ENCODE measurements at places on chromosomes 7 and 10.

- DNase-seq, result no peak
These were observed 369.4 kb upstream of the BMPER start for GRCh38 chr7:33535989-33536388.

- no peak for DNase-seq
These were observed 435.2 kb upstream of the LRGUK start for GRCh38 chr7:133691727-133692610.

DNA sequence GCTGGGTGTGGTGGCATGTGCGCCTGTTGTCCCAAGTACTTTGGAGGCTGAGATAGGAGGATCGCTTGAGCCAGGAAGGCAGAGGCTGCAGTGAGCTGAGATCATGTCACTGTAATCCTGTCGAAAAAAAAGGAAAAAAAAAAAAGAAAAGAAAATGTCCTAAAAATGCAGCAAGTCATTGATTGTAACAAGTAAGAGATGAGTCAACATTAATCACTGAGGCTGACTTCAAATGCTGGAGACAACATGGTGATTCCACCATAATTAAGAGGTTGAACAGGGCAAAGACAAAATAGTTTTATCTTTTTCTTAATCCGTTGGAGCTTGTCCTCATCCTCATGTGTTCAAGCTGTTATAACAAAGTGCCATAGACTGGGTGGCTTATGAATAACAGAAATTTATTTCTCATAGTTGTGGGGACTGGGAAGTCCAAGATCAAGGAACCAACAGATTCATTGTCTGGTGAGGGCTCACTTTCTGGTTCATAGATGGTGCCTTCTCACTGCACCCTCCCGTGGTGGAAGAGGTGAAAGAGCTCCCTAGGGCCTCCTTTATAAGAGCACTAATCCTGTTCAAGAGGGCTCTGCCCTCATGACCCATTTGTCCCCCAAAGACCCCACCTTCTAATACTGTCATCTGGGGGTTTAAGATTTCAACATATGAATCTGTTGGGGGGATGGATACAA lies 60.3 kb downstream of the TBXAS1 start:
- peak; percentile 82 for DNase-seq

DNA sequence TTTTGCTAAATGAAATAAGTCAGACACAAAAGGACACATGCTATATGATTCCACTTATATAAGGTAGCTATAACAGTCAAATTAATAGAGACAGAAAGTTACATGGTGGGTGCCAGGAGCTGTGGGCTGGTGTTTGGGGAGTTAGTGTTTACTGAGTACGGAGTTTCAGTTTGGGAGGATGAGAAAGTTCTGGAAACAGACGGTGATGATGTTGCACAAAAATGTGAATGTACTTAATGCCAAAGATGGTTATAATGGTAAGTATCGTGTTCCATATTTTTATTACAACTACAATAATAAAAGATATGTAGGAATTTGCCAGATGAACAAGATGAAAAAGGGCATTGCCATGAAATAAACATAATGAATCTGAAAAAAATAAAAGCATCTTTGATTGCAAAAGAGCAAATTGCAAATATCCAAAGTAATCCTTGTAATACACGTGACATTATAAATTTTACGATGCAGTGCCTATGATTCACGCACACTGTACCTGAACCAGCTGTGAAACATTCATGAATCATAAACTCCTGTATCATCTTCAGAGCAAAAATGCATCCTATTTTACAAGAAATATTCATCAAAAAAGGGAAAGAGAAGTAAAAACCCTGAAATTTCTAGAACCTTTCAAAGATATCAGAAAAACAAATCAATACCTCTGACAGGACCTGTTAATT lies 676.7 kb downstream of the PCDH15 start:
- DNase-seq, result no peak

- no peak for DNase-seq
These were observed 130.9 kb upstream of the ADAM12 start for GRCh38 chr10:126519185-126519584.

GRCh38 chr10:90435296-90435695 lies 422.5 kb downstream of the HTR7 start:
- DNase-seq, result no peak

DNA sequence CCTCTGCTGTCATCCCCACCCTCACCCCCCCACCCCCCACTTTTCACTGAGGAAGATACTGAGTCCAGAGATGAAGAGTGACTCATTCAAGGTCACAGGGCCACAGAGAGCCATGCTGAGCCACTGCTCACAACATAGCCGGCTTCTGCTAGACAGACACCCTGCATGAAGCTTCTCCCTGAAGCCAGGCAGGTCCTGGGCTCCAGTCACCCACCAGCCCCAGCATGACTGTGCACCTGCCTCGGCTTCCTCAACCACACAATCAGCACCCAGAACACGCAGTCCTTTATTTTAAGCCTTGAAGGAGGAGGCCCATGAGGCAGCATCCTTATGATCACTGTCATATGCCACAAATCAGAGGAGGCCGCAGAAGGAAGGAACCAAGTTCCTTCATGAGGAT lies 19.2 kb upstream of the PRKAG2 start:
- peak; percentile 68 for DNase-seq

DNA sequence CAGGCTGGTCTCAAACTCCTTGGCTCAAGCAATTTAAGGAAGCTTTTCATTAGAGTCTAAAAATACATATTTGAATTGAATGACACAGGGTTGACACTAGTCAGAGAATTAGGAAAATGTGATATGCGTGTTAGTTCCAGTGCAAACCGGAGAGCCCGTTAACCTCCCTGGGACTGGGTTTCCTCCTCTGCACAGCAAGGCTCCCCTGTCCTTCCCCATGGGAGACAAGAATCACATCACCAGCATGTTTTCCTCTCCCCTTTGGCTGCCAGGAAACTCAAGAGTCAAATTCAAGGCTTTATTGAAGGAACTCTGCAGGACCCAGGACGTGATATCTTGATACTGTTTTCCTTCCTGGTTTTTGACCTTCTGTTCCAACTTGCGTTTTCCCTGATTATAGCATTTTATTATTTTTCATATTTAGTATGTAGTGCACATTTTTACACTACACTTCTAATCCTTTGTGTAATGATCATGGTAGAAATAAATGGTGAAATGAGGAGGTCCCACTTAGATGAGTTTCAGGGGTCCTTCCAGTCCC lies 24.9 kb downstream of the GSTO2 start:
- no peak for DNase-seq

DNA sequence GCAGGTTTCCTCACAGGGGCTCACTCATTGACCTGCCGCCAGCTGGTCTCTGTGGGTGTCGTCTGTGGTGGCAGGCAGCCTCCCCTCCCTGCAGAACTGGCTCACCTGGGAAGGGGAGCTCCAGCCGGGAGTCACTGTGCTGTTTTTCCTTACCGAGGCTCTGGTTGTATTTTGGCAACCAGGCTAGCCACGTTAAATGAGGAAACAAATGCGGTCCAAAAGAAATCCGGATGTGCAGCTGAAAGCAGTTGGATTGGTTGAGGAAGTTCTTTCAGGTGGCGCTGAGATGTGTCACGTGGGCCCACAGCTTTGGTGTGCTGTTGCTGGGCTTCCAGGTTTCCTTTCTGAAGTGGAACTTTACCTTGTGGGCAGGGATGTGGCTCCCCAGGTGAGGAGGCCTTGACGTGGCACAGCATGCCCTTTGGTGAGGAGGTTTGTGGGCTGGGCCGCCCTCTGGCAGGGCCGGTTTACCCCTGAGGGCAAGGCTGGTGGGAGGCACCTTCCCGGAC lies 14.2 kb downstream of the MTURN start:
- DNase-seq, result no peak

GRCh38 chr10:72308320-72308987 lies 34.7 kb downstream of the DDIT4 start:
- DNase-seq, result peak; percentile 95

DNA sequence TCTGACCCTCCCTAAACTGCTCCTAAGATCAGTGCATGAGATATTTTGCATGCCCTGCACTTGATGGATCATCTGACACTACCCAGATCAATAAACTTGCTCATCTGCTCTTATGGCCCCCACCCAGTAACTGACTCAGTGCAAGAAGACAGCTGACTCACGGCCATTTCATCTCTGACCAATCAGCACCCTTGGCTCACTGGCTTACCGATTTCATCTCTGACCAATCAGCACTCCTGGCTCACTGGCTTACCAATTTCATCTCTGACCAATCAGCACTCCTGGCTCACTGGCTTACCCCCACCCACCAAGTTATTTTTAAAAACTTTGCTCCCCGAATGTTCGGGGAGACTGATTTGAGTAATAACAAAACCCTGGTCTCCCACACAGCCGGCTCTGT lies 37.2 kb upstream of the OPTN start:
- DNase-seq, result no peak

- no peak for DNase-seq
These were observed 239.0 kb upstream of the KLF6 start for GRCh38 chr10:4024027-4024426.

GRCh38 chr7:2821161-2821841 lies 22.8 kb downstream of the GNA12 start:
- DNase-seq, result peak; percentile 65

DNA sequence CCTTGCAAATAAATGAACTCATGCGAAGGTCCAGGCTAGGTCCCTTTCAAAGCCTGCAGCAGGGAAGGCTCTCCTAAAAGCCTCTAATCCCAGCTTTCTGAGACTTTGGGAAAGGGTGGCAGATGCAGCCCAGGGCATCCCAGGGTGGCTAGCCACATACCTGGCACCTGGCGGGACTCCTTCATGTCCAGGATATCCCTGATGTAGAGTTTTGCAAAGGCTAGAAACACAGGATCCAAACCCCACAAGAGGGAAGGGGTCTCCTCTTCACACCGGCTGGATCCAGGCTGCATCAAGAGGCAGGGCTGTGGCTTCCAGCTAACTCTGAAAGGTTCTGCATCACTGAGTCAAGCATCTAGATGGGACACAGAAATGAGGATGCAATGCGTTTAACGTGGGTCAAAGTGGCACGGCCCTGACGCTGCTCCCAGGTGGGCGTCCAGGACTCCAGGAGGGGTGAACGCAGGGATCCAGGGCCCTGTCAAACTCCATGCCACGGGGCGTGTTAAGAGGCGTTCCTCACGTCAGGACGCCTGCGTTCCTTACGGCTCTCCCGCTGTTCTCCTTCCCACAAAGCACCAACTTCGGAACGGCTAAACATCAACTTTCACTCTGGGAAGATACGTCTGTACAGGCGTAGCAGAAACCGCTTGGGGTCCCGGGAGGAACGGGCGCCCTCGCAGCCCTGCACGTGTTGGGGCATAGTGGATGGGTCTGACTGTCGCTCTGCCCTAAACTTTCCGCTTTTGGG lies 507 bp downstream of the STN1 start:
- DNase-seq, result peak; percentile 79

GRCh38 chr10:11499425-11500071 lies 111.9 kb downstream of the USP6NL start:
- DNase-seq, result no peak

GRCh38 chr7:138400400-138400886 lies 59.6 kb upstream of the TRIM24 start:
- no peak for DNase-seq

DNA sequence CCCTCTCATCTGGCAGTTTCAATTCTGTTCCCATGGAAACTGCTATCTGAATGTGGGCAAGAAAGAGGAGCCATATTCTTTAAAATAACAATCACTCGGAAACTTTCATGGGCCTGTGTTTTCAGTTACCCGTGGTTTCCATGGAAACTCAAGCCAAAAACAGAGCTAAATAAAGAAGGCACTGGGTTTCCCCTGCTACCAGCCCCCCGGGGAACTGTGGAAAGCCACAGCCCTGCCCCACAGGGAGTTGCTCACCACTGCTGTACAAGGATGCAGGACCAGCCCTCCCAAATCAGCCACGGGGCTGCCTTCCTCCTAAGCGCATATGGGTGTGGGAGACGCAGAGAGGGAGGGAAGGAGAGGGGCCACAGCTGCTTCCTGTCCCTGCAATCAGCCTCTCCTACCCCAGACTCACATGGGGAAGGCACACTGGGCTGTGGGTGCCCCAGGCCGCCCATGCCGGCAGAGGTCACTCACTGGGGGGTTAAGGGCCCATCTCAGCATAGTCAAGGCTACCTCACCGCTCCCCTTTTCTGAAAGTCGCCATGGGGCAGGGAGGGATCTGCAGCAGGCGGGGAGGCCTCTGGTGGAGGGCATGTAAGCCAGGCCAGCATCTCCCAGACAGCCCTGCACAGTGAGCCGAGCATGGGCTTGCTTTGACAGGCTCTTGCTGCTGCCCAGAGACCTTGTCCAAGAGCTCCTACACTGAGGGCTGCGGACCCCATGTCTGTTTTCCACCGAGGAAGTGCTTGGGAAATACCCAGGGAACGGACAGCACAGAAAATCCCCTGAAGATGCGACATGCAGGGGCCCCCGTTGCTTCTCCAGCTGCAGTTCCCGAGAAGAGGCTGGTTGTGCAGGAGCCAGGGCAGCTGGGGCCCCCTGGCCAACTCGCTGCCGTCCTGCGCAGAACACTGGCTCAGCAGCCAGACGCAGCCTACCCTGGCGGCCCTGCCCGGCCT lies 157.3 kb upstream of the PPP2R2D start:
- no peak for DNase-seq

DNA sequence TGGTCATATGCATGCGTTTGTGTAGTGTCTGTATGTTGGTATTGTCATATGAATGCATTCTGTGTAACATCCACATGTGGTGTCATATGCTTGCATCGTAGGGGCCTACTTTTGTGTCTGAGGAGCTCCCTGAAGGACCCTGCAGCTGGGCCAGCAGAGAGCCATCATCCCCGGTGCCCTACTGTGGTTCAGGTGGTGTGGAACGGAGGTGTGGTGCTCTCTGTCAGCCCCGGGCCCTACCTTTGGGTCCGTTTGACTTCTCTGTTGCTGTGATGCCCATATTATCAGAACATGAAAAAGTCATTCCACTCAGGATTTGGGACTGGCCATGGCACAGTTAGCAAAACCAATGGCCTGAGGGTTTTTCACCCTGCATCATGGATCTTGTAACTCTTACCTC lies 217.9 kb downstream of the ADARB2 start:
- no peak for DNase-seq

DNA sequence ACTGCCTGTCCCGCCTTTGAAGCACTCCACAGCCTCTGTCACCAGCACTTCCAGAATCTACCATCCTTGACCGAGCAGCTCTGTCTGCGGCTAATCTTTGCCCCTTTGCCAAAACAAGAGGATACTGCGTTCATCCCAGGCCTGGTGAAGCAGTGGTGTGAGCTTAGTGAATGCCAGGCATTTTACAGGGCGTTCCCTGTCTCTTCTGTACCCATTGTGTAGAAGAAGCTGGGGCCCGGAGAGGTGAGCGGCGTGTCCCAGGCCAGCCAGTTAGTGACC lies 61.2 kb downstream of the C10orf105 start:
- no peak for DNase-seq

- DNase-seq, result no peak
These were observed 582 bp downstream of the STEAP2 start for GRCh38 chr7:90212149-90212495.

DNA sequence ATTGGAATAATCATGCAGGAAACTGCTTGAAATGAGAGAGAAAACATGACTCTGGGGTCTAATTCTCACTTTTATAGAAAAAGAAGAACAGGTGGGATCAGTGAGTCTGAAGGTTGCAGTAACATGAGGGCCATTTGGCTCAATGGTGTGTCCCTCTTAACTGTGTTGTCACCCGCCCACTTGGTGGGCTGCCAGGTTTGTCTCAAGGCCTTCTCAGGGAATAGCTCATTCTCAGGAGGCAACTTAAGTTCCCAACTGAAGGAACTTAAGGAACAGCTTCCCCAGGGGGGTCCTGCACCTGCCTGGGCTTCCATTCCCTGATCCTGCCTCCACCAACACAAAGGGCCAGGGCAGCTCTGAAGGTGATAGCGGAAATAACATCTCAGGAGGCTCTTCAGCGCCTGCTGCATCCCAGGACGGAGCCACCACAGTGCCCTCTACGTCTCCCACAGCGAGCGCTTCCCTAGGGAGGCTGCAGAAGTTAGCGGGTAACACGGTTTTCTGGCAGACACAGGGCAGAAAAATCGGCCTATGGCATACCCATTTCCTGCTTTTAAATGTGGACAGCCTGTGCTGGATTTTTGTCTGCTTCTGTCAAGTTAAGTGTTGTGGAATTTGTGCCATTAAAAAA lies 88.8 kb downstream of the ZRANB1 start:
- DNase-seq, result no peak
